ENCODE measurements at places on chromosomes 5 and 9.
A peak's percentile ranks its signal among the peaks of the same experiment; 100 is the strongest.

GRCh38 chr9:125810161-125810560 lies 63.0 kb downstream of the PBX3 start:
- no peak for DNase-seq

- DNase-seq: no peak
Measured at GRCh38 chr9:9387511-9388115, 1225.2 kb downstream of the PTPRD start.

- DNase-seq: no peak
Measured at GRCh38 chr5:77024490-77024889, 5.7 kb upstream of the AGGF1 start.

GRCh38 chr5:141941307-141941706 lies 16.7 kb downstream of the PCDH12 start:
- no peak for DNase-seq

GRCh38 chr9:16248822-16249221 lies 621.6 kb downstream of the BNC2 start:
- no peak for DNase-seq

DNA sequence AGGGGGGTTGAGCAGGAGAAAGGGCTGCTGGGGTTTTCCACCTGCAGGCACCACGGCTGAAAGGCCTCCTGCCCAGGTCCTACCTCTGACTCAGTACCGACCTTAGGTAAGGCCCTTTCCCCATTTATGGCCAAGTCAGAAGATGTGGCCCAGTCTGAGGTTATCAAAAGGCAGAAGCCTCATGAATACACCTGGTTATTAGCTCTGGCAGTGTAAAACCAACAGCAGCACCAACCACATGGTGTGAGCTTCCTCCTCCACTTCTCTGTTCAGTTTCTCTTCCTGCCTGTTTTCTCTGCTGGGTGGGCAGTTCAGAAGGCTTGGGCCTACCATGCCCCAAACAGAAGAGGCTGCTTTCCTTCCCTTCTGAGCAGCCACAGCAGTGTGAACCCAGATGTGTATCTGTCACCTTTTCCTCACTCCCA lies 86.9 kb downstream of the UGCG start:
- DNase-seq: no peak

DNA sequence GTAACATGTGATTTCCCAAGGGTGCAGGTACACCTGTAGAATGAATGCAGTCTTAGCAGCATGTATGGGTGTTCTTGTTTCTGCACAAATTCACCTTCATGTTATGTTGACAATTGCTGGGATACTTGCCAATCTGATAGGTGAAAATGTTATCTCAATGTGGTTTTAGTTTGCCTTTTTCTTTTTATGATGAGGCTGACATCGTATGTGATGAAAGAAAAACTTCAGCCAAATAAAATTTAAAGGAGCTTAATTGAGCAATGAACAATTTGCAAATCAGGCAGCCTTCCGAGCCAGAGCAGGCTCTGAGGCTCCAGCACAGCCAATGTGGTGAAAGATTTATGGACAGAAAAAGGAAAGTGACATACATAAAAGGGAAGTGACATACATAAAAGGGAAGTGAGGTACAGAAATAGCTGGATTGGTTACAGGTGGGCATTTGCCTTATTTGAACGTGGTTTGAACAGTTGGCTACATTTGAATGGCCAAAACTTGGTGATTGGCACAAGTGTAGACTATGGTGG lies 10.5 kb downstream of the TAL2 start:
- DNase-seq: no peak

DNA sequence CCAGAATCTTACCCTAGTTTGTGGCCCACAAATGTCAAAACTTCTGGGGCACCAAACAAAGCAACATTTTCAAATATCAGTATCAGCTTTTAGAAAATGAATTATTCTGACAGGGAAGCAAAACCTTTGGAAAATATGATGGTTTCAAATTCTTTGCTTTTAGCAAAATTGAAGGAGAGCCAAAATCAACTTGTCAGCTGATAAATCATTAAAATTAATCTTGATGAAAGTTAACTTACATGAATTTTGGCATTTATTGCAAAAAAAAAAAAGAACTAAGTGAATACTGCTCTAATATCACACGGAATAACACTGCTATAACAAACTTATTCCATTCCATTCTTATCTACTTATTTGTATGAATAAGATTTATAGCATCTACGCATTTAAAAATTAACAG lies 158.1 kb upstream of the TARS1 start:
- no peak for DNase-seq

DNA sequence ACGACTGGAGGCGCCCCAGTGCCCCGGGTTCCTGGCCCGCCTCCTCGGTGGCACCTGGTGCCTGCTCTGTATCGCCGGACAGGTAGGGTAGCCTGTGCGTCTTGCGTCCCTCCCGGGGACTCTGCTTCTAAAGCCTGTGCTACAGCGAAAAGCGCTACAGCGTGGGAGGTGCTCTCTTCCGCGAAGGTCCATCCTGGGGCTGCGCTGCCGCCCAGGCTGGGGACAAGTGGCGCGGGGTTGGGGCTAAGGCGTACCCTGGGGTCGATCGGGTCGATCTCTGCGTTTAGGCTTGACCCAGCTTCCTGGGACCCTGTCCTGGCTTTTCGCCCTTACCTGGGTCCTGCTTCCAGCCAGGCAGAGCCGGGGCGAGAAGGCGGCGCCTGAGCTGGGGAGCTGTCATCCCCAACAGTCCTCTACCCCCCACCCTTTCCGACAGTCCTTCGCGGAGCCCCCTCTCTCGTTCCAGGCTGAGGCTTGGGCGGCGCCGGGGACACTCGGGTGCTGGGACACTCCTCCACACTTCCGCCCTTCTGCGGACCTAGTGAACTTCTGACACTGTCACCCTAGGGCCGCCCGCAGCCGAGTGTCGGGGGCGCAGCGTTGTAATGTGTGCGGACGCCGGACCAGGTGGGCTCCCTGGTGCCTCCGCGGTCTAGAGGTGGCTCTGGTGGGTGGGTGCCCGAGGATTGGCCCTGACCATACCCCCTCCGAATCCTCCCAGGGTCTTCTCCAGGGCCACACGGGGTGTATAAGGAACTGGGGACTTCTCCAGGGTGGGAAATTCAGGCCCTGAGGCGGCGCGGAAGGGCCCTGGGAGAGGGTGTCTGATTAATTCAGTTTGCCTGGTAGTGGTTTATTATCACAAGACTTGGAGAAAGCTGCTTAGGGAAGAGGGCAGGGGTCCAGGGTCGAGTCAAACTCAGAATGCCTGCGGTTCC lies 328.2 kb downstream of the SH3GL2 start:
- DNase-seq: no peak

DNA sequence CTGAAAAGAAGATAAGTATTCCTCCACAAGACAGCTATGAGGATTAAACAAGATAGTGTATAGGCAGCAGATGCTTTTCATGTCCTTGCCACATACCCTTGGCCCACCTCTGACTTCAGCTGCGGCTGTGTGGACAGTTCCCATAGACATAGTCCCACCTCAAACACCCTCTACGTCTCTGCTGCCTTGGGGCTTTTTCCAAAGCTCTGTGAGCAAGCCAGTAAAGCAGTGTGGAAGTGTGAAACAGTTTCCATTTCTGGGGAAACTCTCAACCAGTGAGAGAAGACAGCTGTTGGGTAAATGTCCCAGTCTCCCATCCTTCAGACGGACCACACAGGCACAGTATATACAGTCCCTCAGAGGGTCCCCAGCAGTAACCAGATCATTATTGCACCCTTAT lies 125.5 kb downstream of the CDK5RAP2 start:
- DNase-seq: no peak

GRCh38 chr9:136765041-136765440 lies 723 bp upstream of the LCN15 start:
- no peak for DNase-seq

GRCh38 chr5:112649882-112650281 lies 87.8 kb upstream of the APC start:
- DNase-seq: no peak

DNA sequence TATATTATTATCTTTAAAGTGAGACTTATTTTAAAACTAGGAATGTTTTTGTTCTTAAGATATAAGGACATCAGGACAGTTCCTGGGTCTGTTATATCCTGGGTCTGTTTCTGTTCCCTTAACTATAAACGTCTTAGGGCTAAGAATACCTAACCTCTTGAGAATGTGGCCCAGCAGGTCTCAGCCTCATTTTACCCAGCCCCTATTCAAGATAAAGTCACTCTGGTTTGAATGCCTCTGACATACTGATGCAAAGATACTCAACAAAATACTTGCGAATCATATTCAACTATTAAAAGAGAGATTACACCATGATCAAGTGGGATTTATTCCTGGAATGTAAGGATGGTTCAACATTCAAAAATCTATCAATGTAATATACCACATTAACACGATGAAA lies 51.0 kb downstream of the STK10 start:
- no peak for DNase-seq

- DNase-seq: no peak
Measured at GRCh38 chr5:113361701-113362100, 73.1 kb downstream of the TSSK1B start.

DNA sequence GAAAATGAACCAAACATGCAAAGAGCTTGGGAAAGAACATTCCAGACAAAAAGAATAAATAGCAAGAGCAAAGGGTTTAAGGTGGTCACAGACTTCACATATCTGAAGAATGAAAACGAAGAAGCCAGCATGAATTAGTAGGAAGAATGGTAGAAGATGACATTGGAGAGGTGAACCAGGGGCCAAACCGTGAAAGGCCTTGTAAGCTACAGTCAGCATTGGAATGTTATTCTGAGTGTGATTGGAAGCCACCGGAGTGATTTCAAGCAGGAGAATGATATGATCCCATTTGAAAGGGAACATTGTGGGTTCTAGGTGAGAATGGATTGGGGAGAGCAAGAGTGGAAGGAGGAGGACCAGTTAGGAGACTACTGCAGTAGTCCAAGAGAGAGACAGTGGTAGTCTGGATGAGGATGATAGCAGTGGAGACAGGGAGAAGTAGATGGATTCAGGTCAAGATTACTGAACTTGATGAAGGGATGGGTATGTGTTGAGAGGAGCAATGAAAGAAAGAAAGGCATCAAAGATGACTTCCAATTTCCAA lies 6.9 kb upstream of the PFDN1 start:
- no peak for DNase-seq

DNA sequence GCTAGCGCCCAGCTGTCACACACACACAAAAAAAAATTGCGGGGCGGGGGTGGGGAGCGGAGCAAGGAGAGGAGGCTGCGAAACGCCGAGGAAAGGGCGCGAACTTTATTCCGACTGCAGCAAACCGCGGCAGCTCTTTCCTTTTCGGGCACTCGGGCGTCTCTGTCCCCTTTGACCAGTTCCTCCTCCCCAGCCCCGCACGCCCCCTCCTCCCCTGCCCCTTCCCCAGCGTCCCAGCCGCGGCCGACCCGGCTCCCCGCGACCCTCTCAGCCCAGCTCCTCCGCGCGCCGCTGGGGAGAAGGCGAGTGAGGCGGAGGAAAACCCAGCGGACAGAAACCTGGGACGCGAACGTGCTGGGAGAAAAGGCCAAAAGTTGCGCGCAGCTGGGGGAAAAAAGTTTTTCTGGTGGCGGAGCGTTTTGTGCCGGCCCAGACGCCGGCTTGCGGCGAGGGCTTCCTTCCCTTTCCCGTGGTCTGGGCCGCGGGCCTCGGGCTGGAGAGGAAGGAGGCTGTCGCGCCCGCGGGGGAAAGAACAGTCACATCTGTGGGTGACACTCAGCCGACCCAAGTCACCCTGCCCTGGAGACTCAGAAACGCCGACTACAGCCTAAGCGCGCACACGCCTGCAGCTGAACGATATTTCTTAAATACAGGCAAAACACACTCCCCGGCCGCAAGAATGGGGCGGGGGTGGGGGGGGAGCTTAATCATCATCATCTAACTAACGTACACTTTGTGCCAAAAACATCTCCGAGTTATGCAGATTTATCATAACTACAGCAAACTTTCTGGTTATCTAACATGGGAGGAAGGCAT lies 1.1 kb upstream of the BNC2 start:
- DNase-seq: peak; percentile 70

- no peak for DNase-seq
Measured at GRCh38 chr5:123997064-123997461, 485.1 kb downstream of the CSNK1G3 start.

- DNase-seq: peak; percentile 92
Measured at GRCh38 chr5:34598177-34598794, 57.8 kb upstream of the RAI14 start.

DNA sequence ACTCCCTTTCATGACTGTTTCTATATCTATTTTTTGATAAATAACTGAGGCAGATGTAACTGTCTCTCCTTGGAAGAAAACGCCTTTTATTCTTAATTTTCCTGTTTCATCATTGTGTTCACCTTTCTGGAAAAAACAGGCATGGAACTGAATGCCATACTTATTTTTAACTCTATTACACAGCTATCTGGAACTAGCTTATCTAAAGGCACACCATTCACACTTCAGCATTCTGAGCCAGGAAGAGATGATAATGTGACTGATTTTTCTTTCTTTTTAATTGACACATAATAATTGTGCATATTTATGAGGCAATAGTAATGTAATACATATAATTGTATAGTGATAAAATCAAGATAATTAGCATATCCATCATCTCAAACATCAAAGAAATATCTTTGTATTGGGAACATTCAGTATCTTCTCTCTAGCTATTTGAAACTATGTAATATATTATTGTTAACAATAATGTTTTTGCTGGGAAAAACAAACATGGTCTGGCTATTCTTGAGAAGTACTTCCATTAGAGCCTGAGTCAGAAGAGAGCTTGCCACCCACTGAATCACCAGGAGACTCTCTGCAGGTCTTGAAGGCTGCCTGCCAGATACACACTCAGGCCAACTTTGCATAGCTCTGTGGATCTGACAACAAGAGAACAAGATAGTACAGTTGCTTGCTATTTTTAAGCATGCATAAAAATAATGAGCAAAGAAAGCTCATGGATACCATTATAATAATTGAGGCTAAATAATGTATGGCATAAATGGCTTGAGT lies 501.0 kb upstream of the EDIL3 start:
- no peak for DNase-seq

- no peak for DNase-seq
Measured at GRCh38 chr5:6861667-6862066, 148.4 kb downstream of the TENT4A start.

GRCh38 chr9:117485176-117485575 lies 70.3 kb upstream of the ASTN2 start:
- DNase-seq: peak; percentile 14

DNA sequence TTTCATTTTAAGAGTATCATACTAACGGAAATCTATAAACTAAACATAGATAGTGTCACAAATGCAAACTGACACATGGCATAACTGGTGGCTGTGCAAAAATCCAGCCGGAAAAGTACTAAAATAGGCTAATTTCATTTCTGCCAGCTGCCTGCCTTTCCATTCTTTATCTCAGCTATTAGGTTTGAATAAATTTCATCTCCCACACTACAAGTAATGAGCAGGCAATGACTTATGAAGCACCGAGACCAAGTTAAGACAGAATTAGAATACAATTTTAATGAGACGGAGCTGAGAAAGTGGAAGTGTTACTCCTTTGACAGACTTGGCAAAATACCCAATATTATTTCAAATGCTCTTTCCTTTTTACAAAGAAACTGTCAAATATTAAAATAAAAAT lies 258.8 kb upstream of the ZNF608 start:
- DNase-seq: no peak

GRCh38 chr9:431701-432100 lies 217.0 kb downstream of the DOCK8 start:
- DNase-seq: no peak

- no peak for DNase-seq
Measured at GRCh38 chr9:100756217-100756616, 178.3 kb downstream of the CAVIN4 start.
